NCI-H2107 (cell line): ENCODE measurements at places on chromosomes 7 and 10.
A peak's percentile ranks its signal among the peaks of the same experiment; 100 is the strongest.

GRCh38 chr10:11443468-11444154 is 167.8 kb downstream of the USP6NL start:
- no peak for DNase-seq

DNA sequence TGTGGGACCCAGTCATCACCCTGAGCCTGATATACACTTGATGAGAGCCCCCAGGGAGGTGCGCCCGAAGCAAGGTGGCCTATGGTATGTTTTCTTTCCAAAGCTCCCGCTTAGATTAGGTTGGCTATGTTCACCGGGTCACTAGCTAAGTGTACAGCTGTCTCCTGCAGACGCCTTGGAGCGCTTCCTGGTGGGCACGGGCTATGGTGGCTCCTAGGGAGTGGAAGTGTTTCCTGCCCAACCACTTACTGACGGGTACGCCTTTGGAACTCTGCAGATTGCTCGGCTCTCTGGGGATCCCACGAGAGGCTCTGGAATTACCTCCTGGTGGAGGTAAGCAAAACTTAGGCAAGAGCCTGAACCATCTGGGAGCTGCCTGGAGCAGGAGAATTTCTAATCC is 83.6 kb upstream of the CXCL12 start:
- no peak for DNase-seq

DNA sequence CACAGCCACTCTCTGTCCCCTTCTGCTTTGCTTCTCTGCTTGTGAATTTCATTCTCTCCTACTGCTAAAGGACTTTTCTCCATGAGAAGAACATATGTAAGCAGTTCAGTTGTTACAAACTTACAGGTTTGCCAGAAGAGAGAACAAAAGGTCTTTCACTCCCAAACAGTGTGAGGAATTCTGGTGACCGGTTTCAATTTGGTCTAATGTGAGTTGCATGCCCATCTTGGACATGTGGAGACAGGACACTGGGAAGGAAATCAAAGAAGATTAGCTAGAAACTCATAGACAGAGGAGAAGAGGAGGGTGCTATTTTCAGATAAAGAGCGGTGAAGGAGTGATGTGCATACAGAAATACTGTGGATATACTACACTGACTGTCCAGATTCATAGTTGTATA is 209.5 kb upstream of the INHBA start:
- DNase-seq, result no peak

DNA sequence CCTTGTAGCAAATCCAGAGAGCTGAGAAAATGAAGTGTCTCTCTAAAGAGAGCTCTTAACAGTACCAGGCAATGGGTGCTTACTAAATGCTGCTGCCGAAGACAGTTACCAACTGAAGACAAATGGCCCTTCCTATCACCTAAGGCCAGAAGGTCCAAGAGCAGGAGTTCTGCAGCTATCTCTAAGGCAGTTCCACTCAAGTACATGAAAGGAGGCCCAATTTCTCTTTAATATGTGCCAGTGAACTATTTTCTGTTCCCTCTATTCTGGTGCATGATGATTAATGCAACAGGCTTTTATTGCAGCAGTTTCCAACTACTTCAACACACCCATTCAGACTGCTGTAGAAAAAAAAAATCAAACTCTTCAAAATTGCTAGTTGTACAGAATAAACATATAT is 122.5 kb downstream of the SLC25A13 start:
- DNase-seq, result no peak

- DNase-seq, result no peak
Observed at GRCh38 chr10:124870854-124871425, 69.3 kb downstream of the ABRAXAS2 start.

GRCh38 chr10:124998624-124999291 is 56.8 kb downstream of the ZRANB1 start:
- DNase-seq, result no peak

GRCh38 chr10:13567030-13567429 is 19.7 kb upstream of the PRPF18 start:
- no peak for DNase-seq

- no peak for DNase-seq
Observed at GRCh38 chr7:25196132-25196896, 32.0 kb downstream of the NPVF start.

DNA sequence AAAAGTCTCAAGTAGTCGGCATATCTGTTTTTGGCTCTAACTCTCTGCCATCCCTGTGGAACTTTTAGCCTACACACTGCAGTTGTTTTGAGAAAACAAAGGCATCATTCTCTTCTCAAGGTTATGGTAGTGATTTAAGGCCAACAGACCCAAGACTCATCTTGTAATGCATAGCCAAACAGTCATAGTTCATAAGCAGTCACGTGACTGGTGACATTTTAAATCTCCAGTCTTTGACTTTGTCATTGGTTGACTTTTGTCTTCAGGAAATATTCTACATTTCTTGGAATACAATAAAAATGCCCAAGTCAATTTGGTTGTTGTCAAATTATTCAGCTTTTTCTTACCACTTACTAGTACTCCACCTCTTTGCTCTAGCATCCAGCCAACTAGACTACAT is 114.8 kb downstream of the ANKRD30A start:
- no peak for DNase-seq

GRCh38 chr10:98664329-98665042 is 217.8 kb upstream of the HPS1 start:
- no peak for DNase-seq

- DNase-seq, result no peak
Observed at GRCh38 chr10:93916257-93917063, 22.7 kb downstream of the SLC35G1 start.

DNA sequence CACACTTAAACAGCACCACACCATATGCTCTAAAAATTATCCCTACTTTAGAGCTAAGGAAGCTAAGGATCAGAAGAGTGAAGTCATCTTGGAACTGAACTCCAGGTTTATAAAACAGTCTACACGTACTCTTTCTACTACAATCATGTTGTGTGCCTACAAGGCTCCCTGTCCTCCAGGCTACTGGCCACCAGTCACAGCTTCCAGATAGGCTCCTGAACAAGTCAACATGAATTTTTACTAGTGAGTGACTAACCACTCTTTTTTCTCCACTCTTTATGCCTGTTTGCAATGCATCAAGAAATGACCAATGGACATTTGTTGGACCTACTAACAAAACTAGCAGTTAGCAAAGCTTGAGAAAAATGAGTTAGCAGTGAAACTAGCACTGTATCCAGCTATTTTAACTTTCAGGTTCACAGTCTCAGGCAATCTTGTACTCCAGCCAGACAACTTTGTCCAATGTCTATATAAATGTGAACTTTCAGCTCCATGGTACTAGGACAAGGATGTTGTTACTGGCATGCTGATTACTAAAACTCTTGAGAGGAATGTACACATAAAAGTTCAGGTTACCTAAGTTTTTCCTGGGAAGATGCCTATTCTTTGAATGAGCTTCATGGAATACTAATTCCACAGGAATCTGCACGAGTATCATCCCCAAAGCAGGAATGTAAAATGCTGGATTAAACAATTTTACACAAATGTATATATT is 180.0 kb downstream of the BTAF1 start:
- no peak for DNase-seq

DNA sequence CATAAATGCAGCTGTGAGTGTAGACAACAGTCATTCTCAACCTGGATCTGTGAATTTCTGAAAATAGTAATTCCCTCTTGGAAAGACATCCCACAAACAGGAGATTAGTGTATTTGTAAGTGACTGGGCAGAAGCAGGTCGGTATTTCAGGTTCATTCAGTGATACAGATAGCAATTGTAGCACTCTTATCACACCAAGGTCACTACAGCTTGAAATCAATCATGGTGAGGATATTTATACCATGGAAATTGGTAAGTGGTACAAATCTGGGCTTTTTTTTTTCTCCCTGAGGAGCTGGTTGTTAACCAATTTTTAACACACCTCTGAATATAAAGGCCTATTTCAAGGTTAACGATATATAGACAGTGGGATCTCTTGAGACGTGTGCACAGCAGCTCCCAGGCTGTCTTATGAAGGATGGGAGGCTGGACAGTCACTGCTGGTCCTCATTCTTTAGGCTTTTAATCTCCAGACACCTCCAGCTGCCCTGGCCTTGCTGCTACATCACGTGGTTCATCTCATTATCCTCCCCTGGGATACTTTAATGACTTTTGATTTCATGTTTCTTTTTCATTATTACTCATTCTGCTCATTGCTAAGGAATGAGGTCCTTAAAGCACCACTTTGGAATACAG is 87.1 kb downstream of the ITGA8 start:
- DNase-seq, result no peak

DNA sequence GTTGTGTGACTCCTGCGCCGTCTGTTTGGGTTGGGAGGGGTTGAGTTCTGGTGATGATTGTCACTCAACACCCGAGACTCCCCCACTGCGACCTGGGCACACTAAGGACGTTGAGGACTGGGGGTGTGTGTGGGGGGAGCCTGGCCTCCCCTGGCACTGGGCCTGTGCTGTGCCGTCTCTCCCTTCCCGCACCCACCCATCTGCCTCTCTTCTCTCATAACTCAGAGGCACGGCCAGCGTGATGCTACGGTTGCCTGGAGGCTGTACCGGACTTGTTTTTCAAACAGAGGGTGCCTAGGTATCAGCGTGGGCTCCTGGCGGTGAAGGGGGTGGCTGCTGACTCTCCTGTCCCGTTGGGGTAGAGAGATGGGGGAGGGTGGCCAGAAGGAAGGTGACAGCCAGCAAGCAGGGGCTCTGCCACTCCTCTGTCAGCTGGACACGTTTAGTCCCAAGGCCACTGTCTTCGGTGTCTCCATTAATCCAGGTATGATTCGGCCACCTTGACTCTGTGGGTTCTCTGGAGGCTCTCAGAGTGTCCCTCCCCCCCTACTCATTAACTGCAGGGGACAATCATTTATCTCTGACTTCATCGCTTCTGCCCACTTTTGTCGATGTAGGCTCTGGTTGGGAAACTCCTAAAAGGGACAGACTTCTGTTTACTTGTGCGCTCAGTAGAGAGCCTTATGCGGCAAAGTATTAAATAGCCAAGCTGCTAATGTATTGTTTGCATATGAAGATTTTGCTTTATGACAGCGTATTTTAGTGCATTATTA is 56.5 kb upstream of the PFKFB3 start:
- no peak for DNase-seq

- peak; percentile 8 for DNase-seq
Observed at GRCh38 chr10:89332123-89332633, 4.4 kb downstream of the IFIT3 start.

DNA sequence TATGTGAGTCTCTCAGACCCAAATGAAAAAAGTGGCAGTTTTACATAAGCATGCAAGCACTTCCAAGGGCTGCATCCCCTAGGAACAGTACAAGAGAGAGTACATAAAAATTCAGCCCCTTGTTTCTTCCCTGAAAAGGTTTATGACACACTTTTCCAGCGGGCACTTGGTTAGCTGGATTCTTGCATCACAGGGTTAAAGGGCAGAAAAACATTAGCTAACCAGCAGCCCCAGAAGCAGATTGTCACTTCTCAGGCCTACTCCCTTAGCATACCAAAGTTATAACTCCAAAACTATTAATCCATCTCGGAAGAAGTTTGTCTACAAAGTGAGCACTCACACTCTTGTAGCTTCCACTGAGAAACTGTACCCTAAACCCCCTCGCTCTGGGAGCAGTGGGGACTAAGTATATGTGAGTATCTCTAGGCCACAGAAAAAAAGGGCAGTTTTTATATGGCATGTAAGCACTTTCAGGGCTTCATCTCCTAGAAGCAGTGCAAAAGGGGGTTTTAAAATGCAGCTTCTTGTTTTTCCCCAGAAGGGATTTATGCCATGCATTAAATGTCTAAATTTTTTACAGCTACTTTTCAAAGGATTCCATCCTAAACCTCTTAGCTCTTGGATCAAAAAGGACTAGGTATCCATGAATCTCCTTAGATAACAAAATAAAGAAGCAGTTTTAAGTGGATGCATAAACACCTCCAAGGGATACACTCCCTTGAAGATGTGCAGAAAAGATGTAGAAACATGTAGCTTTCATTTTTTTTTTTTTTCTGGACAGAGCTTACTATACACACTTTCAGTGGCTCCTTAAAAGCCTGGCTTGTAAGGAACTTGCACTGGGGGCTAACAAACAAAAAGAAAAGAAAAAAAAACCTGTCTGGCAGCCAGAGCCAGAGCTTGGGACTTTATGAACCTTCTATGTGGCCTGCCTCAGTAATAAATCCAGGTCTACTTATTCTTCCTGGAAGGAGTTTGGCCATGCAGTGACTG is 956.7 kb downstream of the CCSER2 start:
- no peak for DNase-seq

GRCh38 chr7:29306319-29306991 is 111.9 kb downstream of the CHN2 start:
- DNase-seq, result no peak

DNA sequence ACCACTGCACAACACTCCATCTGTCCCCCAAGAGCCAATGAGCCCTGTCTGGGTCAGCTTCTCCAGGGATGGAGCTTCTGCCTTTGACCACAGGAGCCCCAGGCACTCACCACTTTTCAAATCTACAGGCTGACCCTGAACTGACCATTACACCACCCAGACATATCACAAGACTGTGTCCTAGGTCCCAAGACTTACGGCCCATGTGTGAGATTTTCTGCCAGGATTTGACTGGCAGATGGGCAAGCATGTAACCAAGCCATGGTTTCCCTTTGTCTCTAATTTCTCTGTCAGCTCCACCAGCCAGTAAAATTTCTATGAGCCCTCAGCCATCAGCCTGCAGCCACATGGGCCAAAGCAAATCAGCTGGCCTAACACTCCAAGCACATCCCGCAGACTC is 92.5 kb downstream of the SH3PXD2A start:
- no peak for DNase-seq

DNA sequence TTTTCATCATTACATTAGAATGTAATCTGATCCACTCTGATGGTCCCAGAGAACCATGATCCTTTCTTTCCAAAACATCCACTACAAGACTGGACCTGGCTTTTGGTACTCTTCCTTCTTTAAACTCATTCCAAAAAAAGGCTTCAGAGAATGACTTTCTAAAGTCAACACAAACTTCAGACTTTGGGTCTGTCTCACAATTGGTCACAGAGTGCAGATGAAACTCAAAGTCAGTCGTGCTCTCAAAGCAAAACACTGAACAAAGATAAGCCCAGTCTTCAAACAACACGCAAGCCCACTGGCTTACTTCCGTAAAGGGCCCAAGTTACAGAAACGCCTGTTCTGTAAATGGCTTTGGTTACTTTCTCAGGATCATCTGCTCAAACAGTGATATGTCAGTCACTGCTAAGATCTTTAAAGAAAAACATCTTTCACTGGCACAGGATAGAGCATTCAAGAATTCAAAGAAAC is 250.9 kb upstream of the MKLN1 start:
- DNase-seq, result no peak

DNA sequence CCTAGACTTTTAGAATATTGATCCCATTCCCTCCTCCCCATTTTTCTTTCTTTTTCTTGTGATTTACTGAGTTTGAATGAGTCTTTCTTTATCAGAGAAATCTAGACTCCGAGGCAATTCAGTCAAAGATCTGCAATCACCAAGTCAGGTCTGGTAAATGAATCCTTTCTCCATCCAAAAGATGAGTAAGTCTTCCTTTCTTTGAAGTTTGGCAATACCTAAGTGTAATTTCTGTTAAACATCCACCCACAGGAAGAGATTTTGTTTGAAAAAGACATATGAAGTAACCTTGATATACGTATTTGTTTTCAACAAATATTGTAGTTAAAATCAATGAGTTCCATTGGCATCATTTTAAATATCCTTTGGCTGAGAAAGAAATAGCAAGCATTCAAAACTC is 58.3 kb downstream of the SLC39A12 start:
- DNase-seq, result no peak

- DNase-seq, result no peak
Observed at GRCh38 chr10:128751284-128751683, 625.1 kb upstream of the MKI67 start.

- DNase-seq, result no peak
Observed at GRCh38 chr10:97919012-97919411, 69.4 kb downstream of the GOLGA7B start.
